ENCODE measurements at places on chromosomes 6 and 20.

DNA sequence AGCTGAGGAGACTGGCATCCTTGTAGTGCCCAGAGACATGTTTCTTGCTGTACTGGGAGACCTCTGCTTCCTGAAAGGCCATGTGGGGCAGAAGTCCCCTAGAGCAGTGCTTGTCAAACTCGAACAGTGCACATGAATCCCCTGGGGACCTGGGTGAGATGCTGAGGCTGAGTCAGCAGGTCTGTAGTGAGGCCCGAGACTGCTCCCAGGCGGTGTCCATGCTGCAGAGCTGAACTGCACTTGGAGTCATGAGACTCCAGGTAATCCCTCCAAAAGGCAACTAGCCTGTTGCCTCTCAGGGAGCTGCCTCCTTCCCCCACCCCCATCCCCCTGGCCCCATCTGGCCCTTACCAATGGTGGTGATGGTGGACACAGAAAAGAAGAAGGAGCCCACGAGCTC is 3.7 kb downstream of the KCNK17 start:
- ATAC-seq: no peak

GRCh38 chr6:43738877-43739641 is 31.0 kb upstream of the VEGFA start:
- no peak for ATAC-seq

DNA sequence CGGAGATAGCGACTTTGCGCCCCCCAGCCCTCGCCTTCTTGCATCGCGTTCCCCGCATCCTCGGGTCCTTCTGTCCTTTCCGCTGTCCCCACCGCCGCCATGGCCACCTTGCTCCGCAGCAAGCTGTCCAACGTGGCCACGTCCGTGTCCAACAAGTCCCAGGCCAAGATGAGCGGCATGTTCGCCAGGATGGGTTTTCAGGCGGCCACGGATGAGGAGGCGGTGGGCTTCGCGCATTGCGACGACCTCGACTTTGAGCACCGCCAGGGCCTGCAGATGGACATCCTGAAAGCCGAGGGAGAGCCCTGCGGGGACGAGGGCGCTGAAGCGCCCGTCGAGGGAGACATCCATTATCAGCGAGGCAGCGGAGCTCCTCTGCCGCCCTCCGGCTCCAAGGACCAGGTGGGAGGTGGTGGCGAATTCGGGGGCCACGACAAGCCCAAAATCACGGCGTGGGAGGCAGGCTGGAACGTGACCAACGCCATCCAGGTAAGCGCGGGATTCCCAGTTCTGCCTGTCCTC is 401 bp downstream of the SLC32A1 start:
- no peak for ATAC-seq

DNA sequence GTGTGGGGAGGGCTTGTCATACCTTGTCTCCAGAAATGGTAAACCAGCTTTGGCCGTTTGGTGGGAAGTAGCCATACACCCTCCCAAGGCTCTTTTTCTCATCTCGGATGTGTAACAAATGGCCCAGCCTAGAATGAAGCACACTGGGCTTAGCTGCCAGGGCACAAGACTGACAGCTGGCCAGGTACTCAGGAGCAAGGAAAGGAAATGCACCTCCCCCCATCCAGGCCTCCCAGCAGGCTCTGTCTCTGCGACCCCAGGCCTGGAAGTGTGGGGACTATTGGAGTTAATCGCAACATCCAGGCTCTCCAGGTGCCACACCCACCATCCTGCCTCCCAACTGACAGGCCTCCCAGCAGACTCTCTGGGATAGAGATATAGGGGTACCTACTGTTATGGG is 43.0 kb downstream of the MRS2 start:
- ATAC-seq: no peak

DNA sequence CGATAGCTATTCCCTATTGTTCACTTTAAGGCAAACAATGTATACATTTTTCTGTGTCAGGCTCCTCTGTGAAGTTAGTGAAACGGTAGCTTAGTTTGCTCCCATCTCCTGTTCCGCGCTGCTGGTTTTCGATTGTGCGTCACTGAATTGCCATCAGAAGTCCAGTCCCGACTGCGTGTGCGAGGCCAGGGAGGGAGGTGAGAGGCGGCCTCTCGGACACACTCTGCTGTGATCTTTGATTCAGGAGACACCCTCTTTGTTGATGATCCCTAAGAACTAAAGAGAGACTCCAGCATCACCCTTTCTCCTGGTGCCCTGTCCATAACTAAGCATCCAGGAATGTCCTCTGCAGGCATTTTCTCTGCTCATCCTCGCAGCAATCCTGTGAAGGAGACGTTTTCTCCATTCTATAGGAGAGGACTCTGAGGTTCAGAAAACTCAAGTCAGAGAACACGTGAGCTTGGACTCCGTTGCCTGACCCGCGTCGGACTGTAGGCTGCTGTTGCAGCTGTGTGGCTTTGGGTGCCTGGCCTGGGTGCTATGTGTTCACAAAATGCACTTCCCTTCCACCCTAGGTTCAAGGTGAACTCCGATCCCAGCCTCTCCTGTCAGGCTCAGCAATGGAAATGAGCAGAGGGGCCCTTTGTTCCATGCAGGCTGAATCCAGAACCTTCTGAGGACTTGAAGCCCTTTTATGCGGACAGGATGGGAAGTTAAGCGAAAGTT is 24.1 kb upstream of the UNC93A start:
- no peak for ATAC-seq

DNA sequence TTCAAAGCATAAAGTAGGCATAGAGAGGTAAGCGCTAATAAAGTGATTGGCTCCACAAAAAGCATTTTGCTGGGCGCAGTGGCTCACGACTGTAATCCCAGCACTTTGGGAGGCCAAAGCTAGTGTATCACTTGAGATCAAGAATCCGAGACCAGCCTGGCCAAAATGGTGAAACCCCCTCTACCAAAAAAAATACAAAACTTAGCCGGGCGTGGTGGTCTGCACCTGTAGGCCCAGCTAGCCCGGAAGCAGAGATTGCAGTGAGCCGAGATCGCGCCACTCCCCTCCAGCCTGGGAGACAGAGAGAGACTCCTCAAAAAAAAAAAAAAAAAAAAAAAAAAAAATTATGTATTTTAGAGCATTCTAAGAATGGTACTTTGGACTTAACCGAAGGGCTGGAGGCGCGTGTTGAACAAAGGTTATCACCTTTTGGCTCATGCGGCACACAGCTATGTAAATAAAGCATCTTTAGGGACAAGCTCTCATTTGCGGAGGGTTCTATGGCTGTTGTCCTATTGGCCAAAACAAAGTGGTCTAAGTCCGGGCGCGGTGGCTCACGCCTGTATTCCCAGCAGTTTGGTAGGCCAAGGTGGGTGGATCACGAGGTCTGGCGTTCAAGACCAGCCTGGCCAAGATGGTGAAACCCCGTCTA is 17.4 kb downstream of the HFE start:
- peak; percentile 13 for ATAC-seq

- ATAC-seq: no peak
Observed at GRCh38 chr6:35782424-35782823, 1.6 kb downstream of the CLPSL1 start.

- no peak for ATAC-seq
Observed at GRCh38 chr6:17385660-17386059, 7.7 kb upstream of the CAP2 start.

- no peak for ATAC-seq
Observed at GRCh38 chr20:53409447-53409717, 184.3 kb downstream of the ZNF217 start.

DNA sequence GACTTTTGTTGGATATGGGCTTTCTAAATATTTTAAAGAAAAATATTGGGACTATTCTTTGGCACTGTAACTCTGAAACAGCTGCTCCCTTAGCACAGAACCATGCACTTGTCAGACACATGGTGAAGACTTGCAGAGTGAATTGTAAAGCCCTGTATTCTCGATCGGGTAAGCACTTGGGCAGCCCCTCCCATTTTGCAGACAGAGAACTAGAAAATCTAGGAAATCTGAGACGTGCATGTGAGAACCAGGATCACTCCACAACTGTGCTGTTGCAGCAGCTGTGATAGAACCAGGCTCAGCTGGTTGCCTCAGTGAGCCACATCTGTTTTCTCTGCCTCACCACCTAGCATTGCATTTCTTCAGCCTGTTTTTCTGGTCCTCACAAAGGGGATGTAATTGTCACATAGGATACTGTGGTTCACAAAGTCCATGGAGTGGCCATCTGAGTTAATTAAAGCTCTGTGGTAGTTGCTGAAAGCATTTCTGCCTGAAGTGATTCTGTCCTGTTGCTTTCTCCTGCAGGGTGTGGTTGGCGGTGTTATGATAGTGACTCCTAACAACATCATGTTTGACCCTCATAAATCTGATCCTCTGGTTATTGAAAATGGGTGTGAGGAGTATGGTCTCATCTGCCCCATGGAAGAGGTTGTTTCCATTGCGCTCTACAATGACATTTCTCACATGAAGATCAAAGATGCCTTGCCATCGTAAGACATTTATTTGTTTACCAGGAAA is 71.8 kb upstream of the HINT3 start:
- no peak for ATAC-seq

DNA sequence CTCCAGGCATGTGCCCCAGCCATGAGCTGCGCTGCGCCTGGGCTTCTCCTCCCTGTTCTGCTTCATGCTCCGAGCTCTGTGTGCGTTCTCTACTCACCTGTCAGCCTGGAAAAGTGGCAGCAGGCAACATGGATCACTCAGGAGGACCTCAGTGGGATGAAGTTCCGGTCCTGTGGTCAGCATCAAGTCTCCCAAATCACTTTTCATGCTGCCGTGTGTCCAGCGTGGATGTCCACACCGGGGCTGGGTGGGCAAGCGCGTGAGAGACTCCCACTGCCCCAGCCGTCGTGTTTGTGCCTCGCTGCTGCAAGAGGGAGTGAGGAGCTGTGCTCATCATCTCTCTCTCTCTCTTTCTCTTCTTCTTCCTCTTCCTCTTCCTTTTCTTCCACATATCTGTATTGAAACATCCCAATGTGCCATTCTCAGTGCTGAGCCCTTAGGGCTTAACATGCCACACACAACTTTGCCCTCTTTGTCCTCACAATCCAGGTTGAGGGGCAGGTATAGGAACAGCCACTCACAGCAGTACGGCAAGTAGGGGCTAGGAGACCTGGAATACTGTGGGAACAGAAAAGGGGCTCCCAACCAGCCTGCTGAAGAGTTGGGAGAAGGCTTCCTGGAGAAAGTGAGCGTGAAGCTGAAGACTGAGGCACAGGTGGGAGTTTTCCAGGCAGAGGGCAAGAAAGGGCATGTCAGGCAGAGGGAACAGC is 3.8 kb upstream of the PDYN start:
- ATAC-seq: no peak

- no peak for ATAC-seq
Observed at GRCh38 chr6:108739496-108740330, 108.5 kb upstream of the ARMC2 start.

DNA sequence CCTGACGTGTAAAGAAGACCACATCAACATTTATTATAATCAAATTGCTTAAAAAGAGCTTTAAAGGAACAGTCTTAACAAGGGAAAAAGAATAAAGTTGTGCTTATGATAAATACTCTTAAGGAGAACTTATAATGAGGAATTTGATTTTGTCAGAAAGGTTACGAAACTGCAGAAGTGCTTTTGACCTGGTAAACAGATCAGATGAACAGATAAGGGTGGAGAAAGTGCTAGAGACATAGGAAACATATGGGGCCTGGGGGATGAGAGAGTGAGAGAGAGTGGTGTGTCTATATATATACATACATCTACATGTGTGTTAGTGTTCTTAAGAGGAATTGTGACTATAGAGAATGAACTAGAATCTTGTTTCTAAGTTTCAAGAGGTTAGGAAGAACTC is 186.2 kb upstream of the GJE1 start:
- ATAC-seq: no peak

DNA sequence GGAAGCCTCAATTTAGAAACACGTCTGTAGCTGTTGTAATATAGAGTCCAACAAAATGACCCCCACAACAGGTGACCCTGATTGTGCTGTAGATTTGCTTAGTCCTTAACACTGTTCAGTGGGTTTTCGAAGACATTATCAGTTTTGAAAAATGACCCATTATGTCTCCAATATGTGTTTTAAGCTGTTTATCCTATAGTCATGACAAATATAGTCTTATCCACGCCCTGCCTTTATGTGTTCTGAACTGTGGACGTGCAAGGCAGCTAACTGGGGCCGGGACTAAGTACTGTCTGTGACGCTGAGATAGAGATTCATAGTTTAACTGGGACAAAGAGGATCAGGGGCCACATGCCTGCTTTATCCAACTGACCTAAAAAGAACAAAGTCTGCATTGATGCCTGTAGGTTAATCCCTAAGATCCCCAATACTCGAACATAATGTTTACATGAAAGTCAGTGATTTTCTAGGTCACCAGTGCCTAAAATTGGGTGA is 192.4 kb downstream of the CD83 start:
- ATAC-seq: no peak

DNA sequence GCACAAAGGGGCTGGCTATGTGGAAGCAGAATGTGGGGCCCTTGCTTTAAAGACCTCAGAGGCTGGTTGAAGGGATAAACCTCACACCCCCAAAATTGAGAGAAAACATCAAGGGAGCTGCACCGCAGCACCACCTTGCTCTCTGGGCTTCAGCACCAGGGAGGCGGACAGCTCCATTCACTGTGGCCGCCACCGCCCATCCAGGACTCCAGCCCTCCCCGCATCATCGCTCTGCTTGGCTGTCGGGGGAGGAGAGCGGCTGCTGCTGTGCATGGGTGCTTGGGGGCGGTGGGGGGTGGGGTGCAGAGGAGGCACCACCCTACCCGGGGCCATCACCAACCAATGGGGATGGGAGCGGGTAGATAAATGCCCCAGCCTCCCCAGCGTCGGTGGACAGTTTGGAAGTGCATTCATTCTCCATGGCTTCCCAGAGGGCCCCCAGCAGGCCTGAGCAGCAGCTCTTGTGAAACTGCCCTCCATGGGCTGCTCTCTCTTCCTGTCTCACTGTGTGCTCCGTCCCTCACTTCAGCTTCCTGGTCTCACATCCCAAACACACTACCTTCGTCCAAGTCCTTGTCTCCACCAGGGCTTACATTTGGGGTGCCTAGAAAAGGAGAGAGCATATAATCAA is 75.7 kb upstream of the BHLHE23 start:
- peak; percentile 72 for ATAC-seq

DNA sequence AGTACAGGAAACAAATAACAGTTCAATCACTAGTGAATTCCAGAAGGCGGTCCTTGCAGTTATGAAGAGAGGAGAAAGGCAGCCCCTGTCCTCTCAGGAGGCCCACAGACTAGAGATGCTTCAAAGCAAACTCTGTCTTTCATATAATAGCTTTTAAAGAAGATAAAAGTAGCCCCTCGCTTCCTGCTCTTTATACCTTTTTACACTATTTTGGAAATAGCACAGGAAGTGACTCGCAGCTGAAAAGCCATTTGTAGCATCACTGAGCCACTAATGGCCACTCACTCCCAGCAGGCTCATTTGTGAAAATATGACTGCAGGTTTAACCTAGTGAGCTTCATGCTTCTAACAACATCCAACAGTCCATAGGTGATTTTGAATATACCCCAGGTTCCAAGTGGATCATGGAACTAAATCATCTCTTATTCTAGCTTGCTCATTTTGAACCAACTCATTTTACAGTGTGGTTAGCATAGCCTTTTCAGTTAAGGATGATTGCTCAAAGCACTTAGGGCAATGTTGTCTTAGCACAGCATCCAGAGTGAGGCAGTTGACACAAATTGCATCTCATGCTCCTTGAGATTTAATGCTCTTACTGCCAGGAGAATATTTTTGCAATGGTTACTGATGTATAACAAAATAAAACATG is 136.0 kb upstream of the NRSN1 start:
- ATAC-seq: no peak

- ATAC-seq: peak; percentile 94
Observed at GRCh38 chr20:47576516-47577033, 74.9 kb downstream of the NCOA3 start.

GRCh38 chr6:25487012-25487411 is 165.0 kb upstream of the SCGN start:
- ATAC-seq: no peak

Measured in SK-N-SH treated with all-trans-retinoic acid at 6 μM for 48 hours (cell line).